H1 (cell line): ENCODE measurements at places on chromosomes 12 and 14. TPM values are rescaled to one million over a fixed set of nuclear protein-coding genes. Genes with fewer than 3 reads are reported as not detected.

- no peak for DNase-seq
Measured at GRCh38 chr12:108881953-108882352, 2.1 kb downstream of the DAO start.

GRCh38 chr12:69330475-69331473 is 17.4 kb upstream of the LYZ start:
- DNase-seq, result peak; percentile 58

- no peak for DNase-seq
Measured at GRCh38 chr12:62716866-62717525, 218.0 kb downstream of the PPM1H start.

- DNase-seq, result peak; percentile 73
Measured at GRCh38 chr14:64878837-64879634, 671 bp downstream of the SPTB start.

DNA sequence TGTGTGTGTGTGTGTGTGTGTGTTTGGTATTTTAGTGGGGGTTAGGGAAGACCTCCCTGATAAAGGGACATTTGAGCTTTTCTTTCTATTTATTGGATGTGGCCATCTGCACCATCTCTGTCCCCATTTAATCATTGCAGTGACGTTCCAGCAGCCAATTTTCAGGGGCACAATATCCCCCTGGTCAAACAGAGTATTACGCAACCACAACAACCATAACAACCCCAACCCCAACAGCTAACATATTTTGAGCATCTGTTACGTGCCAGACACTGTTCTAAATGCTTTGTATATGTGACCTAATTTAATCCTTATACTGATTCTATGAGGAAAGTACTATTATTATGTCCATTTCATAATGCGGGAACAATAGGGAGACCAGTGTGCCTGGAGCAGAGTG is 87.4 kb downstream of the TTC8 start:
- DNase-seq, result no peak

DNA sequence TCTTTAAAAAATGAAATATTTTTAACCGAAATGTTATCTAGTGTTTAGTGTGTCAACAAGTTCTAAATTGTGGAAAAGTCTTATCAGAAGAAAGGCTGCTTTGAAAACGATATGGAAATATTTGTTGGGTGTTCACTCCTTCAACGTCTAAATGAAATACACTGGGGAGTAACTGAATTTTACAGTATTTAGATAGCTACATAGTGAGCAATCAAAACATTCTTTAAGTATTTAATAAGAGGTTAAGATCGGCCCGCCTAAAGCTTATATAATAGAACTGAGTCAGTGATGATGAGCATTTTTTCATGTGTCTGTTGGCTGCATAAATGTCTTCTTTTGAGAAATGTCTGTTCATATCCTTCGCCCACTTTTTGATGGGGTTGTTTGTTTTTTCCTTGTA is 228.3 kb downstream of the RAD51B start:
- DNase-seq, result no peak

DNA sequence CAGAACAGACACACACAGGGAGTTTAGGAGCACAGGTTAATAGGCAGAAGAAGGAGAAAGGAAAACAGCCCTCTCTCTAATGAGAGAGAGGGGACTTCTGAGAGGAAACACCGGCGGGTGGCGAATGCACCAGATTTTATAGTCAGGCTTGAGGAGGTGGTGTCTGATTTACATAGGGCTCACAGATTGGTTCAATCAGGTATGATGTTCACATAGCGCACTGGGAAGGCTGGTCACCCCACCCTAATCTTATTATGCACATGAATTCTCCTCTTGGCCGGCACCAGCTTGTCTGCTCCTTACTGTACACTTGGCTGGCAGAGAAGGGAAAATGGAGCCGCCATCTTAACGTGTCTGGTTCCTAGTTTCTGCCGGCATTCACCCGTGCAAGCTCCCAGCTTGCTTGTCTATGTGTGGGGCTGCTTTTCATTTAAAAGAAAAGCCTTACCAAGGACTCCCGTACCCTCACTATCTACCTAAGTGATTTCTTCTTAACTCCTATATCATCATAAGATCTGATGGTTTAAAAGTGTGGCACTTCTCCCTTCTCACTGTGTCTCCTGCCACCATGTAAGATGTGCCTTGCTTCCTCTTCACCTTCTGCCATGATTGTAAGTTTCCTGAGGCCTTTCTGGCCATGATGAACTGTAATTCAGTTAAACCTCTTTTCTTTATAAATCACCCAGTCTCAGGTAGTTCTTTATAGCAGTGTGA is 15.1 kb downstream of the BCAT1 start:
- DNase-seq, result no peak

- DNase-seq, result peak; percentile 62
Measured at GRCh38 chr12:130013771-130014484, 110.1 kb upstream of the TMEM132D start.

The CCDC177 gene
- total RNA-seq, result 2.8 and 2.9 TPM in 2 replicates

The RNASE3 gene
- not detected in 2 replicates for total RNA-seq

DNA sequence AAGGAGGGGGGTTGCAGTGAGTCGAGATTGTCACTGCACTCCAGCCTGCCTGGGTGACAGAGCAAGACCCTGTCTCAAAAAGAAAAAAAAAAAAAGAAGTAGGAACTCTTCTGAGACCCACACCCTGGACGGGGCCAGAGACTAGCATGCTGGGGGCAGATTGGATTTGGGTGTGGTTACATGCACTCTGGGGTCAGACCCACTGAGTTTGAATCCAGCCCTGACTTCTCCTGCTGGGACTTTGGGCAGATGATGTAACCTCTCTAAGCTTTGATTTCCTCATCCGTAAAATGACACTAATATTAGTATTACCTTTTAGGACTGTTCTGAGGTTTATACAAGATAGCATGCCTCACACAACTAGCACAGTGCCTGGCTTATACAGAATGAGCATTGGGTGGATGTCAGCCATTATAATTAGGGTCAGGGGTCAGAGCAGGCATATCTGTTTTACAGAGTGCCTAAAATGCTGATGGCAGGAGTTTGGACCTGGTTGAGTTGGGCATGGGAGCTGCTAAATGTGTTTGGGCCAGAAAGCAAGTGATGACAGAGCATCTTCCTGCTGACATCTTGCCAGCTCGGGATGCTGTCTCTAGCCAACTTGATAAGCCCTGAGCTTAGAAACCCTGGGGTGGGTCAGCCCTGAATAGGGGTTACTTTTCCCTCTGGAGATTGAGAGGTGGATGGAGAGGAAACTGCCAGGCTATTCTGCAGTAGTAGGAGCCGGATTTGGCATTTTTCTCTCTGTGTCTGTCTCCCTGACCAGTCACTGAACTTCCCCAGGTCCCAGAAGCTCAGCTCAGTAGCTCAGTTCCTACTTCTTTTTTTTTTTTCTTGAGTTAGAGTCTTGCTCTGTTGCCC is 15.5 kb downstream of the TPCN1 start:
- no peak for DNase-seq
